ENCODE measurements at places on chromosomes 5 and 9.
A peak's percentile ranks its signal among the peaks of the same experiment; 100 is the strongest.

GRCh38 chr5:96347502-96348292 lies 85.4 kb downstream of the PCSK1 start:
- no peak for DNase-seq

GRCh38 chr9:11779971-11780370 lies 913.2 kb upstream of the TYRP1 start:
- no peak for DNase-seq

GRCh38 chr9:82406456-82407085 lies 418.0 kb downstream of the SPATA31D1 start:
- DNase-seq: no peak

DNA sequence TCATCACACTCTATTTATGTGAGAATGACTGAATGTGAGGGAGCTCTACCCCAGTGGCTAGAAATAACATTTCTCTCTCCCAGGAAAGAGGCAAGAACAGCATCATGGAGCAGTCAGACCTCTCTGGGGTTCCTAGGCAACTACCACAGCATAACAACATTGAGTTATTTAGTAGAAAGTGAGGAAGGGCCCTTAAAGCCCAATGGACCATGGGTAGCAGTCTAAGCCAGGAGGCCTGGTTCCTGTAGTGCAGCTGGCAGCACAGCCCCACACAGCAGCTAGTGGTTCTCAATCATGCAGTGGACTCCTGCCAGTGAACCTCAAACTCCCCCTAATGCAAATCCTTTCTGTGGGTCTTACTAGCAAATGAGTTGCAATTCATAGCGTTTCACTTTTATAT lies 55.3 kb downstream of the SPEF2 start:
- DNase-seq: no peak

DNA sequence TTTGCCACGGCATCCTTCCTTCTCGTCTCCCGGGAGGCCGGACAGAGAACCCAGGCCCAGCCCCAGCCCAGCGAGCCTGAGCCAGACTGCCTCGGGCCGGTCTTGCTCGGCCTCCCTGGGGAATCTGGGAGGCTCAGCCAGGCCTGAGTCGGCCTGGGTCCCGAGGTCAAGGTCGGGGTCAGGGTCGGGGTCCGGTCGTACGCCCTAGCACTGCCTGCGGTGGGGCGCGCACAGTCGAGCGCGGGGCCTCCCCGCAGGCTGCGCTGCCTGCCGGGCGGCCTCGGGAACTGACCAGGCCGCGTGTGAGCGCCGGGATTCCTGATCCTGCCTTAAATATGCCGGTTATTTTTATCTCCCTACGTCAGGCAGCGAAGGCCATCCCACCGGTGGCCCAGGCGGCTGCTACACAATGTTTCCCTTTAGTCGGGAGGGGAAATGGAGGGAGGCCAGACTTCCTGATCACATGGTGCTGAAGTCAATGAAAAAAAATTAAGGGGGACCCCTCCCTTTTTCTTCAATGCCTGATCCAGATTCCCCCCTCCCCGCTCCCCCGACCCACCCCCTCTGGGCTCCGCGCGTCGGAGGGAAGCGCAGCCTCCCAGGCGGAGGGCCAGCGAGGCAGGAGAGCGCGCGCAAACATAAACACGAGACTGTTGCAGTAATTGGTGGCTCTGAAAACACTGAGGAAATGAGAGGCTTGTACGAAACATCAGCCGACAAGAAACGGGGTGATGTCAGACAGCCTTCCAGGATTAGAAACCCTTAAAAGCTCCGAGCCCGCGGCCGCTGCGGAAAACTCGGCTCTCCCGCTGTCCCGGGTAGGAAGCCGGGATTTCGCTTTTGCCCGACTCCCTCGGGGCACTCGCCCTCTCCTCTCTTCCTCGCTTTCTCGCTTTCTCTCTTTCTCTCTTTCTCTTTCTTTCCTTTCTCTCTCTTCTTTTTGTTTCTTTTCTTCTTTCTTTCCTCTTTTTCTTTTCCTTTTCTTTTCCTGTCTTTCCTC lies 148.2 kb upstream of the KLF4 start:
- DNase-seq: no peak

DNA sequence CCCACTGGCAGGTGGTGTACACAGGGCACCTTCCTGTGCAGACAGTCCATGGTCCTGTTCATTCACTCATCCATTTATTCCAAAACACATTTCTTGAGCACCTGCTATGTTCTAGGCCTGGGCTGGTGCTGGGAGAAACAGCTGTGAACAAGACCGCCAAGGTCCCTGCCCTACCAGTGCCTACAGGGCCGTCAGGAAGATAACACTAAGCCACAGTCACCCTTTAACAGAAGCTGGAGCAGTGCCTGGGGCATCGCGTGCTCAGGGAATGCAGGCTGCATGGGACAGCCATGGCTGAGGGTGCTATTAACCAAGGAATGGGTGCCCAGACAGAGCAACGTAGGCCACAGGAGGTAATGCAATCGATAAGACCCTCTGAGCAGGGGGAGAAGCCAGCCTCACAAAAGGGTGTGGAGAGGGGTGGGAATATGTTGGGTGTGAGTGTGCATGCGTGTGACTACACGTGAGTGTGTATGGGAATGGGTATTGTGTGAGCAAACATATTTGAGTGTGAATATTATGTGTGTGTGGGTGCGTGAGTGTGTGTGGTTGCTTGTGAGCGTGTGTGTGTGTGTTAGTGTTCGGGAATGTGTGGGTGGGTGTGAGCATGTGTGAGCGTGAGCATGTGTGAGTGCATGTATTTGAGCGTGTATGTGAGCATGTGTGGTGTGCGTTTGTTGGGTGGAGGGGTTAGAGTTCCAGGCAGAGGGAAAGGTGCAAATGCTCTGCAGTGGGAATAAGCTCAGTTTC lies 19.1 kb downstream of the DUSP1 start:
- DNase-seq: no peak

DNA sequence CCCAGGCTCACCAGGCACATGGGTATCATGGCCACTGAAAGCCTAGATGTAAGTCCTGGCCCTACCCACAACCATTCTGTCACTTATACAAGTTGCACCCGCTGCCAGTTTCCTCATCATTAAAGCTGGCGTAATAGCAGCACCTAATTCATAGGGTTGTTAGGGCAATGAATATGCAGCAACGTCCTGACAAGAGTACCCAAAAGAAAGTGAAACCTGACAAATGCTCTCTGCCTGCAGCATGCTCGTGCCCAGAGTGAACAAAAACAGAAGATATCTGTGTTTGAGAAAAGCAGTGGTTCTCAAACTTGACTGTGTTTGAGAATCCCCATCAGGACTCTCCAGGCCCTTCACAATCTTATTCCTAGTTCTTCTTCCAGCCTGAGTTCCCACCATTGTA lies 632.4 kb downstream of the SEMA5A start:
- DNase-seq: no peak

GRCh38 chr5:20536341-20536740 lies 548.3 kb upstream of the CDH18 start:
- DNase-seq: no peak

- DNase-seq: no peak
Measured at GRCh38 chr5:74957906-74958305, 91.7 kb upstream of the FAM169A start.

- DNase-seq: no peak
Measured at GRCh38 chr5:94467954-94468930, 150.2 kb downstream of the KIAA0825 start.

DNA sequence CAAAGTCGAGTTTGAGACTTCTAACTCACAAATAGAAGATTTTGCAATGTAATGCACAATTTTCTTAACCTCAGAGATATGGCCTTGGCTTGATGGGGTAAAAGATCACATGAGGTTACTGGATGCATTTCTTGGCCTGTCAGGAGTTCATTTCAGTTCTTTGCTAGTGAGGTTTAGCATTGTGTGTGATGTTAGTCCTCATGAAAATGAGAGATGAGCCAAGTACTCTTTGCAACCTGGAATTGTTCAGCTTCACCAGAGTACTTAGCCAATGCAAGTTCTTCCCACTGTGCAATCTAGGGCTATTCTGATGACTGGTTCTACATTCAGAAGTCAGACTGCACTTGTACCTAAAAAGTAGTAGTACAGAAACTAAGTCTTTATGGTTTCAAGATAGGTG lies 24.9 kb downstream of the GNAQ start:
- DNase-seq: no peak

GRCh38 chr9:108835831-108836230 lies 20.0 kb downstream of the ACTL7B start:
- DNase-seq: no peak

DNA sequence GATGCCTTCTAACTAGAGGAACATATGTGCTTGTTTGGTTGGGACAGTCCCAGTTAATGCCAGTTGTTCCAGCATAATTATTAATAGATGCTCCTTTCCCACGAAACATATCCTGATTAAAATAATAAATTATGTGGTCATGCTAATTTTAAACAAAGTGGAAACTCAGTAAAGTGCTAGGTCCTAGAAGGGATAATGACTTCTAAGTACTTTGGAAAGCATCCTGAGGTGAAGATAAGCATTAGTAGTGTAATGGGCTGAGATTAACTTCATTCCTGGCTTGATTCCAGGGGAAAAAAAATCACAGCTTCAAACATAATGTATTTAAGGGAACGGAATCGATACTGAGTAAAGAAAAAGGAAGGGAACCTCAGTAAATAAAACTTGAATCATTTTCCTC lies 213.7 kb upstream of the SNX2 start:
- no peak for DNase-seq

- DNase-seq: no peak
Measured at GRCh38 chr5:148684528-148684927, 30.2 kb upstream of the HTR4 start.

GRCh38 chr5:110194191-110194590 lies 504.5 kb downstream of the MAN2A1 start:
- DNase-seq: no peak

- DNase-seq: no peak
Measured at GRCh38 chr5:53782620-53783019, 222.2 kb downstream of the NDUFS4 start.

DNA sequence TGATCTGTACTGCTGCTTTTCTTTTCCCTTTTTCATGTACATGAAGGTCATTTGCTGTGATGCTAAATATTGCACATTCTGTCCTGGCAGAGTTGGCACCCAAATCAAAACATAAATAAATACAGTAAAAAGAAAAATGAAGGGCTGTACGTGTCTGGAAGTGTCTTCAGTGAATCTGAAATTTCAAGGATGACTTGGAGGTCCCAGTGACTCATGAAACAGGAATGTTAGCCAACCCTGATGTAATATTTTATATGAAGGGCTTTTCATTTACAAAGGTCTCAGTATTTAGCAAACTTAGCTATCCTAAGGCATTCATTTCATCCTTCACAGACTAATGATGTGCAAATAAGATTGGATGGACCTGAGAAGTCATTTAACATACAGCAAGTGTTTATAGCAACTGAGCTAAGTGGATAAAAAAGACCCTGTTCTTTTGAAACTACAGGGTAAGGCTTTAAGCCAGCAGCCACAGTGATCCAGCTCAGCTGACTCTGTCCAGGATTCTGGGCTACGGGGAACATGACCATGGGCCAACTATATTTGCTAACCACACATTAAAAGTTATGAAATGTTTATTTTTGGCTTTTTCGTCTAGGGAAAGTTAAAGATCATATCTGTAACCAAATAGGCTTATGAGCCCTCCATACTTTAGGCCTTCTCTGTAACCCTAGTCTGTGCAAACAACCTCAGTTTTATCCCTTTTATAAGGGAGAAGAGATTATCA lies 104.0 kb upstream of the DMRTA1 start:
- DNase-seq: no peak

GRCh38 chr5:81989204-81989603 lies 17.4 kb downstream of the ATG10 start:
- no peak for DNase-seq

GRCh38 chr5:153835891-153836515 lies 202.7 kb downstream of the FAM114A2 start:
- DNase-seq: no peak

DNA sequence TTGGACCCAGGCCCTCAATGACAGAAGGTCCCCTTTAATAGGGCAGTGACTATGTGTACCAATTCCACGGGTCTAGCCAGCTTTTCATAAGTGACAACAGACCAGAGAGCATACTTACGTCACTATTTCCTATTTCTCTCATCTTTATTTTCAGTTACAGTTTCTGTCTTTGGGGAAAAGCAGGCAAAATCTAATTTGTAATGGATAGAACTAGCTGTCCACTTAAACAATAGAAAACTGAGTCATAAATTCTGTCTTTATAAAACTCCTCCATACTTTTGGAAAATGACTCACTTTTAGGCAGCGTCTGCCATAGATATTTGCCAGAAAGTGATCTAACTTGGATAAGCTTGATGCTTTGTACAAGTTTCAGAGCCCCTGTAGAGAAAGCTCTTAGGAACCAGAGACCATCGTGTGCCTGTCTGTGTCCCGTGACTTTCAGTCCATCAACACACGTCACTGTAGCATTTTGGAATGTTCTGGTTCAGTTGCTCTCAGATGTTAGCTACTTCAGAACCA lies 101.9 kb downstream of the F2RL2 start:
- no peak for DNase-seq

GRCh38 chr5:140595538-140596300 lies 31.1 kb downstream of the SLC35A4 start:
- no peak for DNase-seq

DNA sequence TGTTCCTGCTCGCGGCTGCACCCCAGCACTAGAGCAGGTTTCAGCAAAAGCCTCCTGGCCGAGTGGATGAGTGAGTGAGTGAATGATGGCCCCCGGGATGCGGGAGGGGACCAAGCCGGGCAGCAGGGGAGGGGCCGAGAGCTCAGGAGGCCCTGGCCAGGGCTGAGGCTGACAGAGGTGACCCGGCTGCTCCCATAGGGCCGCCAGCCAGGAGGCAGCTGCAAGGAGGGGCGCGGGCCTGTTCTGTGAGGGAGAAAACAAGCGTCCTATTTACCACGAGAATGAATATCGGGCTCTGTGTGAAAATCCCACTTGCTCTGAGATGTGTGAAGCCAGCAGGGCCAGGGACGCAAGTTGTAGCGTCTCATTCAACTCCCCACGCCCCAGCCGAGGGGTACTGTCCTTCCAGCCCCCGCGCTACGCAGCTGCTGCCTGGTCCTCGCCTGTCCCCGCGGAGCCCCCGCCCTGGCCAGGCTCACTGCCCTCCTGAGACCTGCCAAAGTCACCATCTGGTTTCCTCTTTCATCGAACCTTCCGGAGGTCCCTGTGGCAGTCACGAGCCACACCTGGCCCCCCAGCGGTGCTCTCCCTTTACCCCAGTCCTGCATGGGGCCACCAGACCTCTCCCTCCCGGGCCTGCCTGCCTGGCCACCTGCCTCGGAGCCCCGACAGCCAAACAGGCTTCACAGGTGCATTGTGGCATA lies 38.8 kb downstream of the RASGEF1C start:
- DNase-seq: no peak

- peak; percentile 13 for DNase-seq
Measured at GRCh38 chr9:85425153-85425611, 316.6 kb downstream of the AGTPBP1 start.

GRCh38 chr9:99335280-99335679 lies 113.2 kb downstream of the SEC61B start:
- no peak for DNase-seq

Measured in GM12864 (cell line).